Retina (tissue), 1 donor: ENCODE measurements at places on chromosomes 16 and 17.

- DNase-seq: peak; percentile 61
These were observed 785 bp downstream of the NME3 start for GRCh38 chr16:1770328-1771187.

DNA sequence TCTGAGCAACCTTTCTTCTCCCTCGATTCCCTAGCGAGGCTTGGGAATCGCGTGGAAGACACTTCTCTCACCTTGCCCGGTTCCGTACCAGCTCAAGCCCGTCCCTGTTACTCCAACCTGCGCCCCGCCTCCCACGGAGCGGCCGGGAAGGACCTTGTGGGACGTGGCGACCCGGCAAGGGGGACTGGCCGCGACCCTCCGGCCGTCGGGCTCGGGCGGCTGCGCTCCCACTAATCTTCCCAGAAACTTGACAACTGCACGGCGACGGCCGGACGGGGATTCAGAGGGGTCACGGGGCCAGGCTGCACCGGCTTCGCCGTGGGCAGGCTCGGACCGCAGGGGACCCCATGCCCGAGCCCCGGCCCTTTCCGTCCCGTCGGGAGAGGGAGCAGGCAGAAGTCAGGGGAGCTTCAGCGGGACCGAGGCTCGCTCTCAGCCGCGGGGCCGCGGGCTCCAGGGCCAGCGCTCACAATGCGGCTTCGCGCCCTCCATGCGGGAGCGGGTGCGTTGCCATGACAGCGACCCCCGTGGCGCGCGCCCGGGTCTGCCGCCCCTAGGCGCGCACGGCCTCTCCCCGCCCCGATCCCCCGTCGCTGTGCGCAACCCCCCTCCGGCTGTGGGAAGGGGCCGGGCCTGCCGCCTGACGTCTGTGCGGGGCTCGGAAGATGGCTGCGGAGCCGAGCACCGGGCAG lies at the start of gene SGSM2:
Gene SGSM2 (plus strand): TSS at position 650 of the 692 bp plus-strand sequence. CDS start 188 bp downstream, outside the sequence.
- peak; percentile 84 for DNase-seq

- no peak for DNase-seq
These were observed 117.3 kb upstream of the CACNG5 start for GRCh38 chr17:66717641-66718058.

GRCh38 chr17:14432079-14432478 lies 131.2 kb downstream of the HS3ST3B1 start:
- no peak for DNase-seq

- DNase-seq: peak; percentile 44
These were observed 16.4 kb upstream of the SMIM36 start for GRCh38 chr17:55527540-55528118.

DNA sequence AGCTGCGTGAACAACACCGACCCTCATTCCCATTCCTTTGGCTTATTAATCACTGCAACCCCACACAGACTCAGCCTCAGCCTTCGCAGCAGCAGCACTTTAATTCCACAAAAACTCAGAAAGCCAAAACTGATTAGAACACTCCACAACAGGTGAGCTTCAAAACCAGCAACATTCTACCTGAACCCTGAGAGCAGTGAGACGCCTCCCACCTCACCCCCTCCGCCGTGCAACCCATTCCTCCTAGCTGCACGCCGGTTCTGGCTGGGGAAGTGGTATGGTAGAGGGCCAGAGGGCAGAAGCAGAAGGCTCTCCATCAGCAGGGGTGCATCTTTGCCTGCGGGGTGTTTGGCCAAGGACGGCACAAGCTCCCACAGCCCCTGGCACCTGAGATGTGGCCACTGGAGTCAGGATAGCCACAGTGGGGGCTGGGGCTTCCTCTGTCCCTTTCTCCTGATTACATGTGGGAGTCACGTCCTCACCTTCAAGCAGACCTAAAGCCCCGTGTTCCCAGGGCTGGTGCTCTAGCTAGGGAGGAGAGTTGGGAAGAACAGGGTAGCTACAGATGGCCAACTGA lies 1.6 kb downstream of the BORCS6 start:
- DNase-seq: no peak

- DNase-seq: no peak
These were observed 6.4 kb upstream of the FAM83G start for GRCh38 chr17:19010729-19011505.

GRCh38 chr17:41937970-41938954 lies 7.8 kb downstream of the ODAD4 start:
- no peak for DNase-seq

DNA sequence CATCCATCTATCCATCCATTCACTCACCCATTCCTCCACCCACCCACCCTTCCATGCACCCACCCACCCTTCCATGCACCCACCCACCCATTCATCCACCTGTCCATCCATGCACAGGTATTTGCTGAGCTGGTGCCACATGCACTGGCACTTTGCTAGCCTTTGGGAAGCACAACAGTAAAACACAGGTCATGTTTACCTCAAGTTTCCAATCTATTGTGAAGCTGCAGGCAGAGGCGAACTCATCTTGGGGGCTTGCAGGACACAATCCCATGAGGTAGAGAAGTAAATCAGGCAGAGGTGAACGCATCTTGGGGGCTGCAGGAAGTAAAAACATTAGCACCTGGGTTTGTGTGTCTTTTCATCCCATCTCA lies 35.6 kb upstream of the CBFA2T3 start:
- DNase-seq: peak; percentile 0

GRCh38 chr17:61783120-61783519 lies 80.2 kb downstream of the BRIP1 start:
- DNase-seq: no peak
